ENCODE measurements at places on chromosomes 7 and 10. TPM values are rescaled to one million over a fixed set of nuclear protein-coding genes. Genes with fewer than 3 reads are reported as not detected.

The NFE2L3 gene
- 1.1 TPM for polyA plus RNA-seq

GRCh38 chr7:26321435-26321834, 29.8 kb downstream of the SNX10 start:
- no peak for DNase-seq

DNA sequence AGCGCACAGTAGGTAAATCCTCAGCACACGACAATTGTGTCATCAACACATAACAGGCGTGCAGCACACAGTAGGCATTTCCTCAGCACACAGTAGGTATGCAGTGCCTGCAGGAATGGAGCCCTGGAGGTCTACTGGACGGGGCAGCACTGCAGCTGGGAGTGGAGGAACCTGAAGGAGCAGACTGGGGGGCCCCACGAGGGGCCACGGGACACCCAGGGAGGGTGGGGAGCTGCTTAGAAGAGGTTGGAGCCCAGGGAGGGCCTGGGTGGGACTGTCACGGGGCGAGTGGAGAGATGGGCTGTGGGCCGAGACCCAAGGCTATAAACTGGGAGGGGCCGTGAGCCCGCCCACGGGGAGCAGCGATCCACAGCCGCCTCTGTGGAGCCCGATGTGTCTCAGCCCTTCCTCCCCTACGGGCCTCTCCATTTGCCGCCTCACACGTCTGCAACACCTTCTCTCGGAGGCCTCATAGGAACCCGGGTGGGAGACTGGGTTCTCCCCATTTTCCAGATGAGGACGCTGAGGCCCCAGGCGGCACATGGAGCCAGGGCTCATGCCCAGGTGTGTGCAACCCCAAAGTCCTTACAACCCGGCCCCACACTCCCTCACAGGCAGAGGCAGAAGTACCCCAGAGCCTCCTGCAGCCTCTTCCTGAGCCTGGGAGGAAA, 101.5 kb downstream of the MICALL2 start:
- peak; percentile 25 for DNase-seq

The DGKI gene
- 2.1 TPM for polyA plus RNA-seq

The SFTPA2 gene
- polyA plus RNA-seq: not detected

DNA sequence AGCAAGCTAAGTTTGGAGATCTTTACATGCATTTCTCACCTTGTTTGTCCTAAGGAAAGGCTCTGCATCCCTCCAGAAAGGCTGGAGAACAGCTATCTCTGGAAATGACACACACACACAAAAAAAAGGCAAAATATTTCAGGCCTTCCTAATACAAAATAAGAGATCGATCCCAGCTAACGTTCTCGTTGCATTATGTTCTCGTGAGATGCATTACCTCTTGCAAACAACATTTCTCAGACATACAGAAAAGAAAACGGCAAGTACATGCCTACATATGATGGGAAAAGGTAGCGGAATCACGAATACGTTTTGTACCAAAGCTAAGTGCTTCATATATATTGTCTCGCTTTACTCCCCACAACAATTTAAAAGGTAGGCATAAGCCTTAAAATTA, 488 bp downstream of the MTERF1 start:
- DNase-seq: no peak

- DNase-seq: peak; percentile 42
Measured at GRCh38 chr7:155405399-155406318, 52.3 kb upstream of the EN2 start.

DNA sequence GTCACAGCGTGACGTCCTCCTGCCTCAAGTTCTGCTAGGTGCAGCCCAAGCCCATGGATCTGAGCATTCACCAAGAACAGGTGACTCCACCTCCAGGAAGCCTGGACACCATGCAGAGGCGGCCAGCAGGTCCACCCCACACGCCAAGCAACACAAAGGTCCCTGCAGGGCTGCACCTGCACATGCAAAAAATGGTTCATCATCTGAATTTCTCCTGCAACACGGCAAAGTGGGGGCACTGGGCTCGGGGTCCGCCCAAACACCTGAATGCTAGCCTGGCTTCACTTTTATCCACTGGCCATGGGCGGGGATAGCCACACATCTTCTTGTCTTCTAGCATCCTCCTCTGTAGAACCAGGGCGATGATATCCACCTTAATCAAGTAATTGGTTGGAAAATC, 28.9 kb downstream of the CNPY1 start:
- no peak for DNase-seq

GRCh38 chr10:126867567-126868365, 37.5 kb upstream of the DOCK1 start:
- DNase-seq: no peak

DNA sequence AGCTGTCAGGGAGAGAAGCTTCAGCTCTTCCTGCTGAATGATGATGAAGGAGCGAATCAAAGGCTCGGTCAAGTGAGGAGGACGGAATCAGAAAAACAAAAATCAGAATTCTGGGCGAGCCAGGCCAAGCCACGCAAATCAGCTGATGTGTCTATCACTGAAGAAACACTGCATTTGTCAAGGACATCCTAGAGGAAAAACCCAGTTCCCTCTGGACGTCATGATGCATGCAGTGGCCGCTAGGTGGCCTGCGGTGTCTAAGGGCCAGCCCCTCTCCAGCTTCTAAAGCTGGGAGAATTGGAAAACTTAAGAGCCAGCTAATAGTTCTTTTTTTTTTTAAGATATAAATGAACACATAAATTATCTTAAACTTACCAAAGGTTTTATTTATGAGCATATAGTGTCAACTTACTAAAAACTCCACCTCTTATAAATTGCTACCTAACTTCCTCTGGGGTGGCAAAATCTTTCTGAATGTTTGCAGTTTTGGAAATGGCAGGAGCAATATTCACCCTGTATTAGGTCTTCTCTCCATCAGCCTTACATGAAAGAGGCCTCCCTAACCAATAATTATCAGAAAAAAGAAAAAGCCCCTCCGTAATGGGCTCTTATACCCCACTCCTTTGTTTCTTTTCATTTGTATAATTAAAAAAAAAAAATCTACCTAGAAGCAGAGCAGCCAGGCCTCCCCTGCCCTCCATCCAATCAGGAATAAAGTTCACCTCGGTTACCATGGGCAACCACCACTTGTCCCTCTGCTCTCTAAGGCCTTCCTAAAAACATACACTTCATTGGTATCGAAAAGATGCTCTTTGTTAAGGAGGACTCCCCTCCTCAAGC, 186.8 kb downstream of the USP6NL start:
- DNase-seq: peak; percentile 76

DNA sequence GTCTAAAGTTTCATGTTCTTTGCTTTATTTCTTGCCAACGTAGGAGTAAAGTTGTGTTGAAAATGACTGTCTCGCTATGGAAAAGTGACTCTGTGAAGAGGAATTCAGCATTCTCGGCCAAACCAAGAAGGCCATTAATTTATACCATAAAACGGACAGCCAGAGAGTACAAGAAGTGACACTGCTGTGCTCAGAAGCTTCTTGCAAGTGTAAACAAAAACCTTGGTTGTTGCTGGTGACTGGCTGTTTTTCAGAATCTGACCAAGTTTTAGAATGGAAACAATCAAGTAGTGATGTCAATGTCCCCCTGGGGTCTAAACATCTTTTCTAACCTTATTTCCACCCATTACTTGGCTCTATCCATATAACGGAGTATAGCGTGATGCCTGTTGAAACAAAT, 201.9 kb downstream of the INHBA start:
- DNase-seq: no peak

DNA sequence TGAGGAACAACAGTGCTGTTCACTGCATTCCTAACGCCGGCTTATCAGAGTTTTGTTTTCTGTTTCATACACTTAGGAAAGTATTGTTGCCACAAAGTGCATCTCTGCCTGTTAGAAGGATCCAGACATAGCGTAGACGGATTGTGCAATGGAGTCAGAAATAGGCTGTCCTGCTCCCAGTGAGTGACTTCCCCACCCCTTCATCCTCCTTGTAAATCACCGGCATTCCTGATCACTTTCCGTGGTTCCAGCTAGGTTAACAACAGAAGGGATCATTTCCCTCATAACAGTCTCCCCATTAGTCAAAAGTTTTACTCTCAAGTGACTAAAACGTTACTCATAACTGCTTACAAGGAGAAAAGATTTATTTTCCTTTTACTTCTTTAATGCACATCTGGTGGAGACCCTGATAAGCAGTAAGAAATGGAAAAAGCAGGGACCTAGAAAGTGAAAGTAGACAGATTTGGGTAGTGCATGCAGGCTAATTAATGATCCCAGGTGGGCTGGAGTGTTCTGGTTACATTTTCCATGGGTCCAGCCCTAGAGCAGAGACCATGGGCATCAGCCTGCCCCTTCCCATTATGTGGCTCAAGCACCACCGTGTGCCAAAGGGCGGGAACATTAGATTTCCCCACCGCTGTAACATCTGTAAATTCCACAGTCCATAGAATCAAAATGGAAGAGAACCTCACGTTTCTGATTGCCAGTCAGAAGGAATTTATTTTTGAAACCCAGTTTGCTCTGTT, 395.1 kb upstream of the GALNT17 start:
- no peak for DNase-seq

The TMEM225B gene
- polyA plus RNA-seq: 0.41 TPM

- DNase-seq: no peak
Measured at GRCh38 chr7:108225531-108226181, 95.5 kb upstream of the LAMB4 start.

All from right cardiac atrium (tissue), 5 donors.